ENCODE measurements at places on chromosomes 4 and X.

DNA sequence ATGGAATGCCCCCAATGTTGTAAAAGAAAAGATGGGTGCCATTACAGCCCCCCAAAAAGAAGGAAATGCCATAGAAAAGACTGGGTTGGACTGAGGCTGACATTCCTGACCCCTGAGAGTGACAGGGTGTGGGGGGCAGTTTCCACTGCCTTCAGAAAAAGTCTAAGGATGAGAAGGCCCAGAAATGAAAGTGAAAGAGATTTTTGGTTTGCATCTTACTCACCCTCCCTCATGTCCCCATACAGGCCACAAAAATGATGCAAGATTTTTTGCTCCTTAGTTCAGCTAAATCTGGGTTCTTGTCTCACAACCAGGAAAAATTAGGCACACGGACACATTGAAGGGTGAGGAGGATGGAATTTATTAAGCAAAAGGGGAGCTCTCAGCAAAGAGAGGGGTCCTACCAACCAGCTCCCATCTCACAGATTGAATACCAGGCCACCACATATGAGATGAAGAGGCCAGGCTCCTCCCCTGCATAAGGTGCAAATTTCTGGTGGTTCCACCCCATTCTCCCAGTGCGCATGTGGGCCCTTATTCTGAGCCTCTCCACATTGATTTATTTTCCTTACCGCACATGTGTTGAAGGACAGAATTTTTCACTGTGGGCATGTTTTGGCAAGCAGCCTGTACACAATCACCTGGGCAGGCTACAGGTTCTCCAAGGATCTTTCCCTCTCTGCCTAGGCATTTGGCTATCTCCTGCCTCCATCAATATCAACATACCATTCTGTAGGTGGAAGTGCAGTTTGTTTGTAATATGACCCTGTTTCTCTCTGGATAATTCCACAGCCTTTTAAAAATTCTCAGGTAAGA, 18.8 kb downstream of the PPP4R3C start:
- no peak for DNase-seq

DNA sequence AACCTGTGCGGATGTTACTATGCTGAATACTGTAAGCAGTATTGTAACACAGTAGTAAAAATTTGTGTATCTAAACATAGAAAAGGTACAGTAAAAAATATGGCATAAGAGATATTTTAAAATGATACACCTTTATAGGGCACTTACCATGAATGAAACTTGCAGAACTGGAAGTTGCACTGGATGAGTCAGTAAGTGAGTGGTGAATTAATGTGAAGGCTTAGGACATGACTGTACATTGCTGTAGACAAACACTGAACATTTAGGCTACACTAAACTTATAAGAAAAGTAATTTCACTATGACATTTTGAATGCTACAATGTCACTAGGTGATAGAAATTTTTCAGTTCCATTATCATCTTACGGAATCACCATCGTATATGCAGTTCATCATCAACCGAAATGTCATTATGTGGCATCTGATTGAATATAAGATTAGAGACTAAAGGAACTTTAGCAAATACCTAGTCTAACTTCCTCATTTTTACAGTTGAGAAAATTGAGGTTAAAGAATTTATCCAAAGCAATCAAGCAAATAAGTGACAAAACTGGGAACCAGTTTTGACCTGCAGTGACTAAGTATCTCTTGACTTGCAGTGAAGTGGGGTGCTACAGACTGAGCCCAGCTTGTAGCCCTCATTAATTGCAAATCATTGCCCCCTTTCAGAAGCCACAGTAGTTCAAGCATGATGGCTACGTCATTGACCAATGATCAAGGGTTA, 55.3 kb downstream of the EGF start:
- no peak for DNase-seq

GRCh38 chrX:151384807-151385206, 12.2 kb upstream of the VMA21 start:
- no peak for DNase-seq

GRCh38 chrX:38612281-38612680, 50.9 kb downstream of the TSPAN7 start:
- DNase-seq: no peak

DNA sequence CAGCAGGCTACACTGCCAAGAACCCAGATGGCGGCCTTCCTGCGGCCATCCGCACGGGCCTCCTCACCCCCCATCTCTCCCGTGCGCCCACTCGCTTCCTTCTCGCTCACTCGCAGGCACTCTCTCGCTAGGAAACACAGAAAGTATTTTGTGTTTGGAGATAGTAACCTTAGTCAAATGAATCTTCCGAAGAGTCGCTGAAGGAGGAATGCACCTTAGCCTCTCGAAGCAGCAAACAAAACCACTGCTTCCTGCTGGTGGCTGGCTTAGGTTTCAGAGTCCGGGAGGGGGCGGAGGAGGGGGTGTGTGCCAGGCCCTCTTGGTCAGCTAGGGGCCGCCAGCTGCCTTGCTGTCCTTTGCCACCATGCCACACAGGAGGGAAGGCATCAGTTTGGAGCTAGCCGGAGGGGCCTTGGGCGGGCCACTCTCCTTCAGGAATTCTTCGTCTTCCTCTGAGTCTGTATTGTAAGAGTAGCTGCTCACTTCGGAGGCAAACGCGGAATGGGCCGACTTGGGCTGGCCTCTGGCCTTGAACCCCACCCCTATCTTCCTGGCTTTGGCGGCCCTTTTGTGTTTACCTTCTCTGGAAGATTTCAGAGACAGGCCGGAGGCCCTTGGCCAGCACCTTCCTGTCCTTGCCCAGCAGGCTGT, 73.2 kb upstream of the UCP1 start:
- DNase-seq: no peak

GRCh38 chr4:123278755-123279154, 117.8 kb upstream of the SPRY1 start:
- DNase-seq: no peak

- no peak for DNase-seq
Observed at GRCh38 chrX:1658071-1658491, 43.2 kb downstream of the ASMT start.

GRCh38 chr4:26242451-26242850, 78.4 kb upstream of the RBPJ start:
- DNase-seq: no peak

DNA sequence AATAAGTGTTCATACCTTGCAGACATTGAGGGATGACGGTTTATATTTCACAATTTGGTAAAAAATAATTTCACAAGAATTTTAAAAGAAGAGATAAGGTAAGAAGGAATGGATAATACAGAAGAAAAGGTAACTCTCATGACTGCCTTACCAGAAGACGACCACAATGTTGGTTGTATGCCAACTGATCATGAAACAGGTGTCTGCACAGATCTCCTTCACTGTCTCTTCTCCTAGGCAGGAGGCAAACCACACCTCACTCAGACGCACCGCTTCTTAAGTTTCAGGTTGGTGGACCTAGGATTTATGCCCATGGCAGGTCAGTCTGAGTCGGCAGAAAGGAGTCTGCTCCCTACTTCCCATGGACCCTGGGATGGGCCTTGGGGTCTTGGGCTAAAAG, 177.2 kb downstream of the VSIG4 start:
- DNase-seq: no peak

DNA sequence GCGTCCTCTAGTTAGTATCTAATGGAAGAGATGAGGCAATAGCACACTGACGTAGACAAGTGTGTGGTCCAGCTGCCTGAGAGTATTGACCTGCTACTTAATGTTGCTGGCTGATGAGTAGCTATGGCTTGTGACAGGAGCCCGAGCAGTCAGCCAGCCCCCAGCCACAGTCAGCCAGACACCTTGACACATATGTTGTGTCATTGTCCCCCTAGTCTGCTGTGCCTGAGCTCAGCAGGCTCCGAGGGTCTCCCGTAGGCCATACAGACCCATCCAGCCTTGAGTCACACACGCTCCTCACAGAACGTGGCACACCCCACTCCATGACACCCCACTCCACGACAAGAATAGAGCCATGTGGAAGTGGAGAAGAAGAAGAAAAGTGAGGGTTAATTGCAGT, 362.1 kb downstream of the UNC5C start:
- DNase-seq: no peak

GRCh38 chrX:19785647-19786046, 101.8 kb downstream of the SH3KBP1 start:
- no peak for DNase-seq

- DNase-seq: no peak
Observed at GRCh38 chr4:173237152-173237551, 68.5 kb downstream of the GALNT7 start.

GRCh38 chr4:132565542-132565941, 583.6 kb upstream of the PCDH10 start:
- DNase-seq: no peak

DNA sequence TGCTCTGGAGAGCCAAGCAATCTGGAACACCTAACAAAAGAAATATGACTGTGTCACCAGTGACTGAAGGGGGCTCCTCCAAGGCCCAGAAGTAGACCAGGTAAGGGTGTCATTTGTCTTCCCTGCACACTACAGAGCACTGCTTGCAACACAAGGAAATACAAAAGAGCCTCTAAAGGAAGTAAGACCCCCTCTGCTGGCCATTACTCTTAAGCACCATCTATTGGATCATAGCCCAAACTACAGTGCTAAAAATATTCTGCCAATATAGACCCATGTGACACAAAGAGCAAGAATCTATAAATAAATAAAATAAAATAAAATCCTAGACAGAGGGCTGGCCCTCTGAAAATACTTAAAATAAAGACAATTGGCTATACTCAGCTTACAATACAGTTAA, 528.7 kb downstream of the TMA16 start:
- DNase-seq: no peak

- DNase-seq: no peak
Observed at GRCh38 chr4:83115656-83116285, 1.2 kb upstream of the PLAC8 start.

DNA sequence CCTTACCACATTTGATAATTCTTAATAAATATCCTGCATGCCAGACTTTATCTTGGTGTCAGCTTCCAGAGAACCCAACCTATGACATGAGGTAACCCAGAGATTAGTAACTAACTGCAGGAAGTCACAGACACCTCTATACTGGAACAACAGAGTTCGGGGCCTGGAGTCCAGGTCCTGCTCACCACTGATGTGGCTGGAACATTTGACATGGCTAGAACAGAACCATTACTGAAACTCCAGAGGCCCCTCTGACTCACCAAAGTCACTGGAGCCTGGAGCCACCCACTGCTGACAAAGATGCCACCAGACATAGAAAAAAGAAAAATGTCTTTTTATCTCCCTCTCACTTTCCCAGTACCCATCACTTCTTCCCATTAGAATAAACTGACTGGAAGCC, 403.7 kb downstream of the MID1IP1 start:
- DNase-seq: no peak

GRCh38 chr4:84596826-84597225, 13.9 kb downstream of the CDS1 start:
- no peak for DNase-seq

DNA sequence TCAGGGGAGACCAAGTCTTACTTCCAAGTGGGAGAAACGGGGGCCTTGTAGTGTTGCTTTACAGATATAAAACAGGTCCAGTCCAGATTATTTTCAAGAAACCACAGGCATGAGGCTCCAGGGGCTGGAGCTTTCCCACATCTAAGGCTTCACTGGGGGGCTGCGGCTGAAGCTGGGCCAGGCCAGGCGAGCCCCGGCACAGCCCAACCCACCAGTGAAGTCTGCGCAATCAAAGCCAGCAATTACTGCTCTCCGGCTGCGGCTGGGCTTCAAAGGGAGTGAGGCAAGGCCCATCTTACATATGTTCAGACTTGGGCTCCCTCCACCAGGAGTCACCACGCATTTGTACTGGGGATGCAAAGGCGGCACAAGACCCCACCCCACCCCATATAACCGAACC, 61.7 kb downstream of the HADH start:
- DNase-seq: no peak

GRCh38 chr4:110119880-110120279, 78.5 kb downstream of the ELOVL6 start:
- no peak for DNase-seq

DNA sequence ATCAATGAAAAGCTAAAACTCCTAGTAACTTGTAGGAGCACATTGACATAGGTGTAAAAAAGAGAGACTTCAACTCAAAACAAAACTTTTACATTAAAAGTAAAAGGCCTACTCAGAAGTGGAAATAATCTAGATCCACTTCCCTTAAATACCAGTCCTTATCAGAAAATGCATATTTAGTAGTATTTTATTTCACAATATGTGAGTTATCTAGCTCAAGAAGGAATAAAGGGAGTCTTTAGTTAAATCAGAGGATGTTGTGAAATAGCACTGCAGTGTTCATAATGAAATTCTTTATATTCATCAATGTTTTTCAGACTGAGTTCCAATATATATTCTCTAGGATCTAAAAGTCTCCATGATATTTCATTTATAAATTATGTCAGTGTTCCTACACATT, 715.0 kb downstream of the GRID2 start:
- DNase-seq: no peak

- no peak for DNase-seq
Observed at GRCh38 chrX:54180403-54180802, 2.7 kb downstream of the FAM120C start.

DNA sequence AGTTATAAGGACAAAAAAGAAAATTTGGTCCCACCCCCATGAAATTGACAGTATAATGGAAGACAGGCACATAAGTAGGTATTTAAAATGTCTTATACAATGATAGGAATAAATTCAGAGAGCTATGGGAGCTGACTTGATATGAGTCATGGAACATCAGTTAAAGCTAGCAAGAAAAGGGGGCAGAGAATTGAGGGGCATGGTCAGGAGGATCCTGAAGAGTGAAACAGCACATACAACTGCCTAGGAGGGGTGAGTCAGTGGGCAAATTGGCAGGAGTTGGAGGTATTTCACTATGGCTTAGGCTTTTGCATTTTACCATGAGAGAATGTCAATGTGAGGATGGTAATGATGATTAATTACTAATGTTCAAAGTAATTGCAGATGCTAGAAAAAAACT, 95.4 kb upstream of the BANK1 start:
- no peak for DNase-seq

DNA sequence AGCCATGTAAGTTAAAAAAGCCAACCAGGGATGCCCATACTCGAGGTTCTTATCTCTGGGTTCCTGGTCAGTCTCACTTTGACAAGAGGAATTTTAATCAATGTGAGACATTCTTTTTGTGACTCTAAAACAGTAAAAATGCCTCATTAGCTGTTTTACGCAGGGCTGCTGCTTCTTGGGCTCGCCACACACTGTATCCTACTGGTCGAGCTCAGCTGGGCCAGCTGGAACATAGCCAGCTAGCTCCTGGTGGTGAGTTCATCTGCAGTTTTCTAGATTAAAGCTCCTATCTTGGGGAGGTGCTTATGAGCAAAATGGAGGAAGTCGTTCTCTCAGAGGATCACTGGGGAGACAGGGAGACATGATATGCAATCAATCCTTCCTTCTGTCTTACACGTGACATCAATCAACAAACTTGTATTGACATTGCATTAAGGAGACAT, 55.9 kb upstream of the LEF1 start:
- DNase-seq: no peak

DNA sequence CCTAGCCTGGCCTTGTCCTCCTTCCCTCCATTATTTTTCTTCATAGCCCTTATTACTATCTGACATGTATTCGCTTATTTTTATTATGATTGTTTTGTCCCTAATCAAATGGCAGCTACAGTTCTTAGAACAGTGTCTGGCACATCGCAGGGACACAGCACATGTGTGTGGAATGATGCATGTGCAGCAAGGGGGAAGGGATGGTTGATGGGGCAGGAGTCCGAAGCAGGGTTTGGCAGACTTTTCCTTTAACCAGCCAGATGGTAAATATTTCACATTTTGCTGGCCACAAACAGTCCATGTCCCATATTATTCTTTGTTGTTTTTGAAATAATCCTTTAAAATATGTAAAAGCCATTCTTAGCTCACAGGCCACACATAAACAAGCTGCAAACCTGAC, 128.3 kb upstream of the STIM2 start:
- DNase-seq: no peak

- peak; percentile 74 for DNase-seq
Observed at GRCh38 chr4:145179281-145179860, 1.0 kb downstream of the OTUD4 start.

GRCh38 chr4:106238820-106239420, 77.1 kb downstream of the TBCK start:
- DNase-seq: no peak
